ENCODE measurements at places on chromosomes 16 and 17.

GRCh38 chr17:5582209-5583185 is 1.8 kb downstream of the NLRP1 start:
- peak; percentile 84 for DNase-seq

DNA sequence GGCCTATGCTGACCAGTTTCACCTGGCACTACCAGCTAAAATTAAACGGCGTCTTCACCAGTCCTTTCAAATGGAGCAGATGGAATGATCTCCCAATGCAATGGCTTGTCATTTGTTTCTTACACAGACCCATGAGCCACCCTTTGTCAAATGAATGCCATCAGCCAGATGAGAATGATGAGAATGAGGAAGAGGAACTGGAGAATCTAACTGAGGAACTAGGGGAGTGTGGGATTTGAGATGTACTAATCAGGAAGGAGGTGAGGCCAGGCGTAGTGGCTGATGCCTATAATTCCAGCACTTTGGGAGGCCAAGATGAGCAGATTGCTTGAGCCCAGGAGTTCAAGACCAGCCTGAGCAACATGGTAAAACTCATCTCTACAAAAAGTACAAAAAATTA is 116.4 kb downstream of the HS3ST3A1 start:
- no peak for DNase-seq

DNA sequence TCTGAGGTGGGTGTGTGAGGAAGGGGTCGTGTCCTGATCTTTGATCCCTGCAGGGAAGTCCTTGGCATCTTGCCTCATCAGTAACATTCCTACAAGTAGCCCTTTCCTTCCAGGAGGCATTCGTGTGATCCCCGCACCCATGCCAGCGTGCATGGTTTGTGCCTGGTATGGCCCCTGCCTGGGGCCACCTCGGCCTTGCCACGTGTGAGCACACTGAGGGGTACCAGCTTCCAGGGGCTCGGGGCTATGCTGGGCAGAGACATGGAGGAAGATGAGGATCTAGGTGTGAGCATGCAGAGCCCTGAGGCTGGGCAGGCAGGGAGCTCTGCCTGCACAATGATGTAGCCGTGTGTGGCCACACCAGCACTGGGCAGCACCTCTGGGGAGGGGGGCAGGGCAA is 6.0 kb downstream of the HSD3B7 start:
- DNase-seq: no peak

DNA sequence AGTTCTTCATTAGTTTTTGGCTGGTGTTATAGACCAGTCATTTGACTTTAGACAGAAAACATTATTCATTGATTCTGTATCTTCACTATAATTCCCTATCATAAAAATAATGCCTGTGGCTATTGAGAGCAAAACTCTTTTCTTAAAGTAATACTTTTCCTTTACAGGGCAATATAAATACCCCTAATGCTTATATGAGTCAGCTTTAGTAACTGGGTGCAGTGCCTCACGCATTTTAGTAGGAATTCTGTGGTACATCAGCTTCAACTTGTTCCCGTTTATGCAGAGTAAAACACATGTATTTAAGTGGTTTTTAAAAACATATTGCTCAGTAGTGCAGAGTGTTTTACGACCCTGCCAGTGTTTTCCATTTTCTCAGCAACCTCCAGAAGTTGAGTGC is 68.1 kb downstream of the SEC14L1 start:
- no peak for DNase-seq

- peak; percentile 55 for DNase-seq
These were observed 4.0 kb upstream of the ZC3H18 start for GRCh38 chr16:88566158-88566557.

DNA sequence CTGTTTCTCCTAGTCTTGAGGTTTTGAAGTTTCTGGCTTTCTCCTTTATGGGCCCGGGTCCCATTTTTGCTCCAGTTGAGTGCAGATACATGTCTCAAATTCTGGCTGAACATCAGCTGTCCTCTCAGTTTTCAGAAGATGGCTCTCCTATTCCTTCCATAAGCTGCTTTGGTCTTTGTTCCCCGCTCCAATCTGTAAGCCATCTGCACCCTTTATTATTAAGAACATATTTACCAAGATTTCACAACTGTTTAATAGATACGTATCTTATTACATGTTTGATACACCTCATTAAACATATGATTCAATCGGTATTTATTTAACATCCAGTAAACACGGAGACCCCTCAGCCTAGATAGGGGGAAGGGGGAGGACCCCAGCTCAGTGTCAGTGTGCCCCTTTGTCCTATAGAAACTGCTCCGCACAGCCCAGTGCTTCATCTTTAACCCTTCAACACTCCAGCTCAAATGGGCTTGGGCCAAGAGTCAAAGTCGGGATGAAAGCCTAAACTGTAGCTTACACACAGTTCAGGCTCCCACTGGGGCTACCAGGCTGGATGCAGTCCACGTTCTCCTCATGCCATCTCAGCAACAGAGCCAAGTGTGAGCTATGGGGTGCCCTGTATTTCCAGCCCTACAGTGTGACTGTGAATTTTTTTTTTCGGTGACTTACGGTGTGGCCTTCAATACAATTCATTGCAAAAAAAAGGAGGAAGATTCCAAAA is 166.0 kb upstream of the ZFHX3 start:
- DNase-seq: no peak

DNA sequence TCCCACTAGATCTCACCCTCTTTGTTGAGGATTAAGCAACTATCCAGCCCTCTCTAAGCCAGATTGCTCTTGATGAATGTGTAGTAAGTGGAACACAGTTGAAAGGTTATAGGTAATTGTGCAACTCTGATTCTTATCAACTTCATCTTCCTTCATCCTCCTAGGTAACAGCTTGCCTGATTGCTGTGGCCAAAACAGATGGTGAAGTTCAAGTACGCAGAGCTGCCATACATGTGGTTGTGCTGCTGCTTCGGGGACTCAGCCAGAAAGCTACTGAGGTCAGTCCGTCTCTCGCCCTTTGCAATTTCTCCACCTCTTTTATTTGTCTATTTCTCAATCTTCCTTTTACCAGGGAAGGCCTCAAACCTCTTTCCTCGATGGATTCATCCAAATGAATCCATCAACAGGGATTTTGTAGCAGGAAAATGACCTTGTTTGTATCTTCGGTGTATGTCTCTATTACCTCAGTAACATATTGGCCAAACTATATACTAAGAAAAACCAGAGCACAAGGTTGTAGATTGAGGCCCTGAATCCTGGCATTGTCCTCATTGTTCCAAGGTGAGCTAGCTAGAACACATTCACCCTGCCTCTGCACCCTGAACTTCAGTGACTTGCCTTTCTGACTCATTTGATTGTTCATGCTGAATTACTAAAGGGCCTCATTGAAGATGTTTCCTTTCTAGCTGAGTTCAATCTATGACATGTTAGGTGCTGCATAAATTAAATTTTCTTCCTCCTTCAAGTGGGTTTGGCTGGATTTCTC is 65.1 kb upstream of the HAS3 start:
- DNase-seq: peak; percentile 88

Measured in epithelial cell of esophagus (primary cell).